ENCODE measurements at places on chromosomes 7 and 10.

DNA sequence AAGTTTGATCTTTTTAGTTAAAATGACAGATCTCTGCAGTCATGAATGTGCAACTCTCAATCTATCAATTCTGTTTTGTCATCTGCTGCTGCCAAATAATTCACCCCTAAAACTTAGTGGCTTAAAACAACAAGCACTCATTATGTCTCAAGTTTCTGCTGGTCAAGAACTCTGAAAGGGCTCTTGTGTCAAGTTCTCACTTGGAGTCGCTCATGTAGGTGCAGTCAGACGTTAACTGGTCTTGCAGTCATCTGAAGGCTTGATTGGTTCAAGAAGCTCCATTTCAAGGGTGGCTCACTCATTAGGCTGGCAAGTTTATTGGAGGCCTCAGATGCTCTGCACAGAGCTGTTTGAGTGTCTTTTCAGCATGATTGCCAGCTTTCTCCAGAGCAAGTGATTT is 28.5 kb upstream of the LRRC72 start:
- DNase-seq: no peak

GRCh38 chr7:106848851-106849442 is 16.1 kb upstream of the PIK3CG start:
- DNase-seq: no peak

- no peak for DNase-seq
Measured at GRCh38 chr10:26217396-26218086, 967 bp downstream of the GAD2 start.

DNA sequence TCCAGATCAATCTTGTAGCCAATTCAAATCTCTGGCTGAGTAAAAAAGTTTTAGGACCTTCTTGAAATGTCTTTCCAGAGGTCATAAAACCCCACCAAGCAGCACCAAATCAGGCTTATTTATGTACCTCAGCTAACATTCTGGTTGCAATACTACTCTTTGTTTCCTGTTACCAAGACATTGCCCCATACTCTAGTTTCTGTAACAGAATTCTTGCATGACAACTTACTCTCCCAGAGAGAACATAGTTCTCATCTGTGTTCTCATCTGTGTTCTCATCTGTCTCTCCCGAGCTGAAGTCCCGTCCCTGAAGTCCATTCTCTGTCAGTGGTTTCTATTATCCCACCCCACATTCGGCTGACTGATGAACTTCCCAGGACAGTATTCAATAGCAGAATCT is 1285.1 kb downstream of the XPNPEP1 start:
- no peak for DNase-seq

GRCh38 chr10:64201936-64202335 is 680.7 kb downstream of the REEP3 start:
- no peak for DNase-seq

DNA sequence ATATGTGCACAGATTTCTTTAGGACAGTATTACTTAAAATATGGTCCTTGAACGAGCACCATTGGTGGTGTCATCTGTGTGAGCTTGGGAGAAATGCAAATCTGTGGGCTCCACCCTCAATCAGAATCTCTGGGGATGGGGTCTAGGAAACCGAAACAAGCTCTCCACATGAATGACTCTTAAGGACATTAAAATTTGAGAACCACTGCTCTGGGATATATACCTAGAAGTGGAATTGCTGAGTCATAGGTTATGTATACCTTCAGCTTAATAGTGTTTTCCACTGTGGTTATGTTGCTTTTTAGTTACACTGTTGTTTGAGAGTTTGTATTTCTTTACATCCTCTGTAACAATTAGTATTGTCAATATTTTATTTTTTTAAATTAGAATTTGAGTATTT is 24.0 kb downstream of the ZNRF2 start:
- no peak for DNase-seq

GRCh38 chr10:11058965-11059364 is 41.3 kb downstream of the CELF2 start:
- DNase-seq: no peak

GRCh38 chr10:86287966-86288579 is 78.5 kb downstream of the GRID1 start:
- DNase-seq: no peak

All from mesothelial cell of epicardium (in vitro differentiated cells).